ENCODE measurements at places on chromosomes 6 and 20.

DNA sequence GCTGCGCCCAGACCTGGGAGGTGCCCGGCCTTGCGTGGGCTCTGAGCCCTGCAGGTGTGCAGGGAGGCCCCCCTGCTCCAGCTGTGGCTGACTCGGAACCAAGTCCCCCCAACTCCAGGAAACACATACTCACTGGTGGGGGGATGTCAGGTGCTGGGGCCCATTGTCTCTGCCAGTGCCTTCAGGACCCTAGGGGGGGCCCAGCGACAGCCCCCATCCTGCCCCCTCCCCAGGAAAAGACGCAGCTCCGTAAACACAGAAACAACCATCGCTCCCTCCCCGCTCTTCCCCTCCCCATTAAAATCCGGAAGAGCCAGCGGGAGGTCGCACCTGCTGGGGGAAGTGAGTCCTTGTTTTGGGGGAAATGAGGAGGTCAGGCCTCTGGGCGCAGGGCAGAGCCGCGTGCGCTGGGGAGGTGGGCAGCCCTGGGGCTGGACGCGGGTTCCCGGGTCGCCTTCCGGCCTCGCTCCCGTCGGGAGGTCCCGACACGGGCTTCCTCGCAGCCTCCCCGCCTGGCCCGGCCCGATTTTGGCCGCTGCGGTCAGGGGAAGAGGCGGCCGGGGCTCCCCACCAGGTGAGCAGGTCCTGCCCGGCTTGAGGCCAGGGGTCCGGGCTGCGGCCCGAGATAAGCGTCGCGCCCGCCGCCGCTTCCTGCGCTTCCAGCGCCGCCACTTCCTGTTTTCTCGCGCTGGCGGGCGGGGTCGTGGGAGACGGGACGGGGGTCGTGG lies 6.2 kb downstream of the C20orf204 start:
- DNase-seq, result no peak

GRCh38 chr6:133046576-133046975 lies 194.6 kb upstream of the EYA4 start:
- no peak for DNase-seq

DNA sequence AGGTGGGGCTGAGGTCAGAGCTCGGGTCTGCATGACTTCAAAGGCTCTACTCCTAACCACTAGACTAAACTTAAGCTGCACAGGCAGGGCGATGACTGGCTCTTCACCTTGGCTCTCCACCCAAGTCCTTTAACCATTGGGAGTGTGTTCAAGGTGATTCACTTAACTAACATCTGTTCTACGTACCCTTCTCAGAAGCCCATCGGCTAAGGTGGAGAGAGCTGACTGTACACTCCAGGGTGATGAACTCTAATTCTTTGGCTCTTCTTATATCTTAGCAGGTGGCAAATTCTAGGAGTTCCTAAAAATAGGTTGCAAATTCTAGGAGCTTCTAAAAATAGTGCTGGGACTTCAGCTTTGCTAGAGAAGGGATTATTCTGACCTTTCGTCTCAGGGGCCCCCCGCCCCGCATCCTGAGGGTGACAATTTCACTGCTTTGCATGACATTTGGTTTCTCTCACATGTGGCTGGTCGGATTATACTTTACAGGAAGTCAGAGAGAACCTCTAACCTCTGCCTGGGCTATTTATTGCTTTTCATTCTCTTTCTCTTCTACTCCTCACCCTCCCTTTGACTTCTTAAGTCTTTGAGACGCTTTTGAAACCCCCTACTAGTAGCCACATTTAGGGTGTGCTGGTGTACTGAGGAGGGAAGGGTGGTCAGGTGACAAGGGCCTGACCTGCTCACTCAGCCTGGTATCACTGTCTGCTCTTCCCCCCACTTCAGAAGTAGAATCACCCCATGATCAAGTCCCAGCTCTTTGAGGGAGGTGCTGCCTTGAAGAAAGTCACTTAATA lies 55.5 kb downstream of the PRDM1 start:
- no peak for DNase-seq

- no peak for DNase-seq
These were observed 61.1 kb downstream of the GJA10 start for GRCh38 chr6:89955364-89955763.

DNA sequence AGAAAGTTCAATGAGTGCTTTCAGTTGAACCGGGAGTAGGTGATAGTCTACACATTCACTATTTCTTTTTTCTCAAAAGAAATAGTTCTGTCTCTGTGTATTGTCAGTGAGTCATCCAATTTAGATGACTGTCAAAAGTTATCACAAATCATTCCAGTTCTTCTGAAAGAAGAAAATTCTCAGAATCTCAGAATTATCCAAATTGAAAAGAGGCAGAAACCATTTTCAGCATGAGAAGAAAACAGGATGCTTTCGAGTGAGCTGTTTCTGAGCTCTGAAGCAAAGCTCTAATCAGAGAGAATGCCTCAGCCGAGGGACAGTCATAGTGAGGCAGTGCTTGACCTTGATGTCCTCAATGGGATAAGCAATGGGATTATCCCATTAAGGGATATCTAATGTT lies 97.9 kb downstream of the HUS1B start:
- DNase-seq, result no peak

DNA sequence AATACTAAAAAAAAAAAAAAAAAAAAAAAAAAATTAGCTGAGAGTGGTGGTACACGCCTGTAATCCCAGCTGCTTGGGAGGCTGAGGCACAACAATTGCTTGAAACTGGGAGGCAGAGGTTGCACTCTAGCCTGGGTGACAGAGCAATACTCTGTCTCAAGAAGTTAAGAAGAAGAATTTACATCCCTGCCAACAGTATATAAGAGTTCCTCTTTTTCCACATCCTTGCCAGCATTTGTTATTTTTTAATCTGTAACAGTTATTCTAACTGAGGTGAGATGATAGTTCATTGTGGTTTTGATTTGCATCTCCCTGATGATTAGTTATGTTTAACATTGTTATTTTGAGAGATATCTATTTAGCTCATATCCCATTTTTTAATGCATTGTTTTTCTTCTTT lies 20.3 kb upstream of the DYNLRB1 start:
- no peak for DNase-seq
